ENCODE measurements at places on chromosomes 1 and 21. TPM values are rescaled to one million over a fixed set of nuclear protein-coding genes. Genes with fewer than 3 reads are reported as not detected.

Gene ZNF644
- total RNA-seq: 38.5 TPM

Gene SH2D1B
- not detected for total RNA-seq

Gene ADGRL4
- 21.8 TPM for total RNA-seq

Gene MYCL
- total RNA-seq: 8.2 TPM

Gene MYOG
- total RNA-seq: not detected

Gene PDZK1IP1
- 28.1 TPM for total RNA-seq

Gene SLC30A7
- 36.4 TPM for total RNA-seq

Gene UTP25
- total RNA-seq: 14.6 TPM

Gene SPRR2A
- total RNA-seq: 1.0 TPM

Gene OBSCN
- total RNA-seq: 20.9 TPM

Gene LAD1
- 38.9 TPM for total RNA-seq

Gene GPR52
- 0.41 TPM for total RNA-seq

DNA sequence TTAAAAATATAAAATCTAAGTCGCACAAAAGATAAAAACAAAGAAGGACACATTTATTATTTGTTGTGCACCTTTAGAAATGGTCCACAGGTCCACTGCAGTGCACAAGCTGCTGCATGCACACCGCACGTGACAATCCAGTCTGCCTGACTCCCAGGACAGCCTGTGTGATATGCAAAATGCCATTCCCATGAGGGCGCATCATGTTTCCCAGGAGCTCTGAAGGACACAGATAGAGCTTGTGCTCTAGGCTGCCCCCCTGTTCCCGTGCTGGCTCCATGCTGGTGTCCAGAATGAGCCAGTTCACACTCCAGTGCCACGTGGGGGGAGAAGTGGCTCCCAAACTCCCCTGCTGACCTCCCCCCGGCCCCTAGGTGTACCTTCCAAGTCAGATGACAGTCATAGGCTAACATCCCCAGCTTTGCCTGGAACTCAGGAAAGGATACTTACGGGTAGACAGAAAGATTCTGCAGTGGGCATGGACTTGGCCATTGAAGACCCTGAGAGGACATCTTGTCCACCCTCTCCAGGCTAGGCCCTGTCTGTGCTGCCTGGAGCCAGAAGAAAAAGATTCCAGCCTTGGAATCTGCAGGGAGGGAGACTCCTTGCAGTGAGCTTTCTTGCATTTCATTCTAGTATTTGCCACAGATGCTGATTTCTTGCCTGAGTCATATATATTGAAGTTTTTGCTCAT, 26.3 kb downstream of the RAB7B start:
- no peak for DNase-seq

DNA sequence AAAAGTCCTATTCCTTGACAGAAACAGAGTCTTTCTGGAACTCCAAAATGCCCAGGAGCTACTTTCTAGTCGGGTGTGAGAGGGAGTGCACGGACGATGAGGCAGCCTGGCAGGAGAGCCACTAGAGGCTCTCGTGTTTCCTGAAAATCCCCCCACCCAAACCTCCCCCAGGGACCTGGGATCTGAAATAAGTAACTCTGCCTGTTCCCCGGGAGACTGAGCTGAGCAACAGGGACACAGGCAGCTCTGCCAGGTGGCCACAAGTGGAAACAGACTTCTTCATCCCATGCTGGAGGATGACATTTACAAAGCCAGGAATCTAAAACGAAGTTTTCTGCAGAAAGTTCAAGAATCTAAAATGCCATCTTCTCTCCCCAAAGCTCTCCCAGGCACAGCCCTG, 77.1 kb downstream of the ITPKB start:
- no peak for DNase-seq

GRCh38 chr1:206909161-206909882, 12.1 kb downstream of the IL24 start:
- no peak for DNase-seq

DNA sequence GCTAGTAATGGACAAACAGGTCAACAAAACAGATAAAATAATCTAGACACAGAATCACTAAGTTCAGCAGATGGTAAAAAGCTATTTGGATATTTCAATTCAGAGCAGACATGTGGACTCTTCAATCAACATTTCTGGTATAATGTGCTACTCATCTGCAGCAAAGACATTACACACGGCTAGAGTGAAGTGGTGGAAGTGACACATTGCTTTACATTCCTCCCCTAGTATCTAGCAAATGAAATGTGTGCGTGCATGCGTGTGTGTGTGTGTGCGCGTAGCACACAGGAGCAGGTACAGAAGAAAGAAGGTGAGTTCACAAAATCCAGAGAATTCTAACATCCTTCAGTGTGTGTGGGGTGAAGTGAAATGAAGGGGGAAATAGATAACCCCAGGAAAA, 8.3 kb downstream of the AHCTF1 start:
- no peak for DNase-seq

- no peak for DNase-seq
These were observed 25.2 kb downstream of the ADARB1 start for GRCh38 chr21:45099571-45099970.

GRCh38 chr1:208766832-208767231, 522.6 kb upstream of the PLXNA2 start:
- DNase-seq: no peak

- DNase-seq: no peak
These were observed 14.6 kb downstream of the TAF13 start for GRCh38 chr1:109061183-109061582.

DNA sequence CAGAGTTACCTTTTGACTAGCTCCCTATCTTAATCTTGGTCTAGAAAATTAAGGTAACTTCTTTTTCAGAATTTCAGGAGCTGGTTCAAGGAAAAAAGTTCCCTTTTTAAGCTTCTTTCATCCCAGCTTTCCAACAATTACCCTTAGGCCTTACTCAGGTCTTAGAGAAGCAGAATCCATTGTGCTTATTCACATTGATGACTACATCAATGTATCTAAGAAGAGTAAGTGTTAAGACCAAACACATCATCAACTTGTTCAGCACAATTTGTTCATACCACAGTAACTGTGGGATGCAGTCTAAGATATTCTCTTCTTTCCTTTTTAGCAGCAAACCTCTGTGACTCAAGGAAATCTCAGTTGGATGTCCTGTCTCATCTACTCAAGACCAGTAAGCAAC, 4.1 kb downstream of the MRPL9 start:
- no peak for DNase-seq

- DNase-seq: no peak
These were observed 11.8 kb upstream of the TTC22 start for GRCh38 chr1:54812801-54813484.

GRCh38 chr1:223831755-223832636, 13.8 kb downstream of the TP53BP2 start:
- no peak for DNase-seq

- no peak for DNase-seq
These were observed 14.8 kb downstream of the ARHGEF11 start for GRCh38 chr1:157030728-157031127.

DNA sequence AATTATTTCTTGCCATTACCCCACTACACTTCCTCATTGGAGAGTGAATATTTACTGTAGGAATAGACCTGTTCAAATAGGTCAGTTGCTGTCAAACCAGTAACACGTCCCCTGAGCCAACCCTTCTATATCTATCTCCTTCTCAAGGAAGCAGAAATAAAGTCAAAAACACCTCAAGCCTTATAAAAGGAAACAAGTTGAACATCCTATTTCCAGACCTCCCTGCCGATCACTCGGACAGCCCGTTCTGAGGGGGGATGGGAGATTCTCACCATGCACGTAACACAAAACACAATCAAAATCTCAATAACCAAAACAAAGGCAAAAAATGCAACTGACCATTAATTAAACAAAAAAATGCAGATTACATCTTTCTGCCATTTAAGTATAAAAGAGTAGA, 121.5 kb upstream of the KRTAP19-8 start:
- DNase-seq: no peak

- no peak for DNase-seq
These were observed 36.0 kb upstream of the SCMH1 start for GRCh38 chr1:41278076-41278475.

GRCh38 chr1:220803401-220804201, 16.9 kb downstream of the MTARC1 start:
- DNase-seq: no peak

DNA sequence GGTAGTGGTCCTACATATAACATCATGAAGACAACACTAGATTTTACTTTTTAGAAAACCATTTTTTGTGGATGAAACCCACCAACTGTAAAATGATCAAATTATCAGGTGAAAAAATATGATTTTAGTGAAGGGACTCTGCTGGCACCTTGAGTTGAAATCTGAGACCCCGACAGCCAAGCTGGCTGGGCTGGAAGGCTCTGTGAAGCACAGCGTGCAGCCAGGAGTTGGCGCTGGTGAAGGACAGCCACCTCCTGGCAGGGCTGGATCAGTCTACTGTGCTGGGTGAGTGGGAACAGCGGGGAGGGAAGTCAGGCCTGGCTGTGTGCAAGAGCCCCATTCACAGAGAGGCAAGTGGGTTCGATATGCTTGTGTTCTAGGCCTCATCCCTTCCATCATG, 47.9 kb downstream of the DDAH1 start:
- DNase-seq: no peak

DNA sequence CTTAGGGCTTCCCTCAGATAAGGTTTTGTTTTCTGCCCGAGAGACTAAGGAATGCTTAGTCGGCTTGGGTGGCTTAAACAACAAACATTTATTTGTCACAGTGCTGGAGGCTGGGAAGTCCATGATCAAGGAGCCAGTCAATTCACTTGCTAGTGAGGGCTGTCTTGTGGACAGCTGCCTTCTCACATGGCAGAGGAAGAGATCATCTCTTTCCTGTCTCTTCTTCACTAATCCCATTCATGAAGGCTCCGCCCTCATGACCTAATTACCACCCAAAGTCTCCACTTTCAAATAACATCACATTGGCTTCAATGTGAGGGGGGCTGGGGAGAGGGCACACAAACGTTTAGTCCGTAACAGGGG, 50.5 kb upstream of the IL12RB2 start:
- no peak for DNase-seq

- DNase-seq: peak; percentile 35
These were observed 17.3 kb downstream of the CSF1 start for GRCh38 chr1:109927911-109928321.

DNA sequence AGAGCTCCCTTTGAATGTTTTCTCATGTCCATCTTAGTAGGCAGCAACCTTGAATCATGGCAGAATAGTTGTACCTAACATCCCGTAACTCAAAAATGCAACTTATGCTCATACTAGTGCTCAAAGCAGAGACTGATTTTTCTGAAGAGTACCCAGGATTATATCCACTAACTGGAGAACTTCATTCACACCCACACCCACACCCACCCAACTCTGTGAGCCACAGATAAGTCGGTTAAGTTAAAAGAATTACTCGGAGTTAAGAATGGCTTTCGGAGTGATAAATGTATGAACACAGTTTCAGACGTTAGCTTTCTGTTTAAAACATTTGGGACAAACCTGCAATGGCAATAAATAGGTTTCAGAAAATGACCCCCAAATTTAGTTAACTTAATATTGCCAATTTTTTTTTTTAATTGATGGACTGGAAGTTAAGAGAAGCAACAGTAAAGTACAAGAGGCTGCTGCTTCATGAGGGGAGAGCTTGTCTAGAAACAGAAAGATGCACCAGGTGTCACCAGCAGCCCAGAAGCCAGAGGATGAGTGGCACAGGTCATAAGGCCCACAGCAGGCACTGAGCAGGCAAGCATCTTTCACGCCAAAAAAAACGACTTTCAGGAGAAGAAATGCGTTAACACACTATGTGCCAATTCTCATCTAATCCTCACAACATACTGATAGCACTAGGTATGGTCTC, 48.4 kb upstream of the C1orf198 start:
- no peak for DNase-seq

- no peak for DNase-seq
These were observed 128.7 kb downstream of the LMO4 start for GRCh38 chr1:87457408-87457807.

GRCh38 chr1:190168116-190168892, 309.4 kb downstream of the BRINP3 start:
- peak; percentile 70 for DNase-seq

DNA sequence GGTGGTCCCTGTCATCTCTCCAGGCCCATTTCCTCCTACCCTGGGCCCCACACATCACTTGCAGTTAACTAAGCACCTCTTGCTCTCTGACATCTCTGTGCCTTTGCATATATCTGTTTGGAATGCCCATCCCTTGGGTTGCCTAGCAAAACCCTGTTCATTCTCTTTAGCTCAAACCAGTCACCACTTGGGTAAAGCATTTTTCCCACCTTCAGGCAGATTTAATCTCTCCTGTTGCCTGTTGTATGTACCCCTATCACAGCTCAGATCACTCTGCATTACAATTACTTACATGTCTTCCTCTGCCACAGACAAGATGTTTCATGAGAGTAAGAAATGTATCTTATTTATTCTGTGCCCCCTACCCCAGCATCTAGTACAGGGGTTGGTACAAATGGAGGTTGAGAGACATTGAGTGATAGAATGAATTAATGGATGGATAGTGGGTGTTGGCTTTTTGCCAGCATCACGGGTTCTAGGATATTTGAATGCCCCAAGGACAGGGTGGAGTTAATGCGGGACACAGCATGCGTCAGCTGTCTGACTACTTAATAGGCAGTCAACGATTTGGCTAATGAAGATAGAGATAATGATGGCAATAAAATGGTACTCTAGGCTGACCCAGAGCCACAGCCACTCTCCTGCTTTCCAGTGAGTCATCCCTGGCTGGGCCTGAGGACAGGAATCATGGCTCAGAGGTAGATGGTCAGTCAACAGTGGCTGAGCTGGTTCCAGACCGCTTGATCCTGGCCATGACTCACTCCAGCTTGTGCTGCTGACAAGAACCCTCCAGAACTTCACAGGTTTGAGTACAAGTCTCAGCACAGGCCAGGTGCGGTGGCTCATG, 6.5 kb downstream of the NR0B2 start:
- peak; percentile 99 for DNase-seq

GRCh38 chr1:222521299-222522104, 26.4 kb downstream of the HHIPL2 start:
- DNase-seq: peak; percentile 69

DNA sequence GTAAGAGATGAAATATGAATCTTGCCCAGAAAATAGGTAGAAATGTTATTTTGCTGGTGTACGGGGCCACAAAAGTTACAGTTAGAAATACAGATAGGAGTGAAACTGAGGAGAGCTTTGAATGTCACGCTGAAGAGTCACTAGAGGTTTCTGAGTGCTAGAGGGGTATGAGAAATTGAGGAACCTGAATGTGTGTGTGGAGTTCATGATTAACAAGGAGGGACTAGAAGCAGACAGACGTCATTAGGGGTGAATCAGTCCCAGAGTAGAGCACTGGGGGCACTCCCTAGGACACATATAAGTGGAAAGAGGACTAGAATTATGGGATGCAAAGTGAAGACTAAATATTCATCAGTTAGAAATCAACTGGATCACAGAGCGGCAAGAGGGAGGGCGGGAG, 188.9 kb upstream of the MAP1LC3C start:
- DNase-seq: no peak

DNA sequence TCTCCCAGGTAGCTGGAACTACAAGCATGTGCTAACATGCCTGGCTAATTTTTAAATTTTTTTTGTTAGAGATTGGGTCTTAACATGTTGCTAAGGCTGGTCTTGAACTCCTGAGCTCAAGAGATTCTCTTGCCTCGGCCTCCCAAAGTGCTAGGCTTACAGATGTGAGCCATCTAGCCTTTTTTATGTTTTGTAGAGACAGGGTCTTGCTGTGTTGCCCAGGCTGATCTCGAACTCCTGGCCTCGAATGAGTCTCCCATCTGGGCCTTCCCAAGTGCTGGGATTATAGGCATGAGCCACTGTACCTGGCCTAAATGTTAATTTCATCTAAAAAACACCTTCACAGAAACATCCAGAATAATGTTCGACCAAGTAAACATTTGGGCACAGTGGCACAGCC, 48.6 kb downstream of the FNBP1L start:
- no peak for DNase-seq

- no peak for DNase-seq
These were observed 17.1 kb downstream of the RRP15 start for GRCh38 chr1:218302155-218302554.

- no peak for DNase-seq
These were observed 82.3 kb upstream of the ZC3H12A start for GRCh38 chr1:37392051-37392450.
